Astrocyte of the spinal cord (primary cell): ENCODE measurements at places on chromosomes 5 and 9.

DNA sequence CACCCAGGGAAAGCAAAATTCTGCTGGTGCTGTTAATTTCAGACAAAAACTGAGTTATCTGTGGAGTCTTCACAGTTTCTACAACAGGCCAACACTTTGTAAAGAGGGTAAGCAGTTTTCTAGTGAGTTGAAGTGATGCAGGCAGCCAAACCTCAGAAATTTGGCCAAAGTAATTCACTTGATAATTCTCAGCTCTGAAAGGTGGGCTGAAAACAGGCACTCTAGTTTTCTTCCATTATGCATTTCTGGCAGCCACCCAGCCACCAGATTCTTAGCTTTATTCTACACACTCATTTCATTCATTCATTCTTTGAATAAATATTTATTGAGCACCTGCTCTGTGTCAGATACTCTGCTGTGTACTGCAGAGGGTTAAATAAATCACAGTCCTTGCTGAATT, 184.2 kb downstream of the RAB3C start:
- no peak for DNase-seq

DNA sequence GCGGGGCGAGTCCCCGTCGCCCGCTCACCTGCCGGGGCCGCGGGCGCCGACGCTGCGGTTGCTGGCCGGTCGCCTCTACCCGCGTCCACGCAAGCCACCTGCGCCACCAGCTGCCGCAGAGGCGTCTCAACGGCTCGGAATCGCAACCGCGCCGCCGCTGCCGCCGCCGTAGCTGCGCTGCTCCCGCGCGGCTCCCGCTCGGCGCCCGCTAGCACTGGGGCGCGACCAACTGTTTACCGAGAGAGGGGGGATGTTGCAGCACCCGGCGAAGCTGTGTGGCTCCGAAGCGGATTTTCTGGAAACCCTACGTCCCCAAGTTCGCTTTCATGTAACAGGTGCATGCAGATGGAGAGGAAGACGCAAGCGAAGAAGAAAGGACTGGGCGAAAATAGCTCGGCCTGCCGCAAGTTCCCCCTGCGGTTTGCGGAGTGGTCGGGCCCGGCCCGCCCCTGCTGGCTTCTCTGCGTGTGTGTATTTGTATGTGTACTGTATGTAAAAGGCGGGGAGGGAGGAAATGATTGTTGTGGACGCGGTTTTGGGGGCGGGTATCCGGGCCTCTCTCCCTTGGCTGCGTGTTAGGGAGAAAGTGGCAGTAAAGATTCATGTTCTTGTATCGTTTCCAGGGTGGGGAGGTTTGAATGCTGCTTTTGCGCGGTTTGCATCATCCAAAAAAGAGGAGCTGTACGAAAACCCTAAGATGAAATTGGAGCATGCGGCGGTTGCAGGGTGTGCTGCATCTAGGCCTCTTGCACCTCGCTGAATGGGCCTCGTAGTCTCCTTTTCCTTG, at the start of gene PSIP1:
Gene PSIP1, minus strand, starts transcription at position 182 of the 787 bp plus-strand sequence. CDS start 782 bp downstream, outside the sequence.
- DNase-seq: peak; percentile 88

GRCh38 chr9:72263572-72263971, 101.4 kb downstream of the ZFAND5 start:
- DNase-seq: no peak

DNA sequence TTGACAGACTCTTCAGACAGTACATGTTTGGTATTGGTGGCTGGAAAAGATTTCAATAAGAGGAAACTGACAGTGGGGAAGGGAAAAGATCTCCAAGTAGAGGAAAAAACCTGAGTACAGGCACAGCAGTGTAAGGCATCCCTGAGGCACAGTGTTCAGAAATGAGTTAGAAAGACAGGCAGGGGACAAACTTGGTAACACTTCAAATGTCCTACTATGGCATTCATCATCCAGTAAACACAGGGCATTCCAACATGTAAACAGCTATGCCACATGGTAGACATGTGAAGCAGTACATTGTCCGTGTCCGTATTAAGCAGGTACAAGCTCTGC, 45.0 kb upstream of the NR5A1 start:
- no peak for DNase-seq

GRCh38 chr9:28190981-28191380, 617.7 kb upstream of the C9orf72 start:
- no peak for DNase-seq

GRCh38 chr5:140303966-140304365, 1.1 kb upstream of the PFDN1 start:
- DNase-seq: no peak

DNA sequence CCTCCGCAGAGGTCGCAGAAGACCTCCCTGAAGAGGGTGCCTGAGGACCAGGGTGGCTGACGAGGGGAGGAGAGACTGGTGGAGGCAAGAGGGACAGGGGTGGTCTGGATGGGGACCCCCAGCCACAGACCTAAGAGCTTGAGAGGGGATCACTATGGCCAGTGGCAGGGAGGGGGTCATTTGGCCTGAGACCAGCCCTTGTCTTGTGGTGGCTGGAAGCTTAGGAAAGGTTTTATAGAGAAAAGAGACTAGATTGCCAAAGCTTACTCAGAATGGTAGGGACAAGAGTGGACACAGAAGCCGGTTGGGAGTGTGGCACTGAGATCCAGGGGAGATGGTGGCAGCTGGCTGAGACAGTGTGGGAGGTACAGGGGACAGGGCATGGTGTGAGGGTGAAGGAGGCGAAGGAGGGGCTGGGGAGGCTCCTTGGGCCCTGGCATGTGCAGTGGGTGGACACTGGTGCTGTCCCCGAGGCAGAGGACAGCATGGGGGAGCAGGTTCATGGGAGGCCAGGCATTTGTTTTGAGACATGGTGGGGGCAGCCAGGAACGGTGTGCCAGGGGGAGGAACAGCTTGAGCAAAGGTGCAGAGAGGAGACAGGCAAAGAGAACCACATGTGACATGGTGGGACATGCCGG, 123.0 kb downstream of the C9orf50 start:
- no peak for DNase-seq
